ENCODE measurements at places on chromosomes 5 and 9. TPM values are rescaled to one million over a fixed set of nuclear protein-coding genes. Genes with fewer than 3 reads are reported as not detected.

The GPR150 gene
- total RNA-seq = 0.64 TPM

GRCh38 chr9:114613087-114613486, 2.0 kb downstream of the TMEM268 start:
- no peaks in the 10 kb centered on the region for H3K27me3 ChIP-seq
- peaks cover 16% of the 10 kb centered on the region for H3K36me3 ChIP-seq
- peak; percentile 36 for DNase-seq
- H3K4me3 ChIP-seq = peak overlapping the region; percentile 79
- H3K4me1 ChIP-seq = peaks cover 57% of the 10 kb centered on the region
- peak overlapping the region; percentile 82 for H3K27ac ChIP-seq

- H3K27ac ChIP-seq = no peak overlapping the region
- peaks cover 14% of the 10 kb centered on the region for H3K36me3 ChIP-seq
- H3K4me1 ChIP-seq = peaks cover 42% of the 10 kb centered on the region
- H3K4me3 ChIP-seq = no peak overlapping the region
- no peaks in the 10 kb centered on the region for H3K27me3 ChIP-seq
These were observed 116.1 kb upstream of the IL6ST start for GRCh38 chr5:56110646-56111403.

- H3K36me3 ChIP-seq = no peaks in the 10 kb centered on the region
- peaks cover 34% of the 10 kb centered on the region for H3K4me1 ChIP-seq
- no peak overlapping the region for H3K27ac ChIP-seq
- H3K27me3 ChIP-seq = no peaks in the 10 kb centered on the region
These were observed 67.1 kb upstream of the SSBP2 start for GRCh38 chr5:81817980-81818379.

- peak; percentile 72 for DNase-seq
- no peaks in the 10 kb centered on the region for H3K27me3 ChIP-seq
- peaks cover 13% of the 10 kb centered on the region for H3K4me1 ChIP-seq
- H3K4me3 ChIP-seq = no peak overlapping the region
These were observed 5.0 kb downstream of the IL3 start for GRCh38 chr5:132065351-132065937.

DNA sequence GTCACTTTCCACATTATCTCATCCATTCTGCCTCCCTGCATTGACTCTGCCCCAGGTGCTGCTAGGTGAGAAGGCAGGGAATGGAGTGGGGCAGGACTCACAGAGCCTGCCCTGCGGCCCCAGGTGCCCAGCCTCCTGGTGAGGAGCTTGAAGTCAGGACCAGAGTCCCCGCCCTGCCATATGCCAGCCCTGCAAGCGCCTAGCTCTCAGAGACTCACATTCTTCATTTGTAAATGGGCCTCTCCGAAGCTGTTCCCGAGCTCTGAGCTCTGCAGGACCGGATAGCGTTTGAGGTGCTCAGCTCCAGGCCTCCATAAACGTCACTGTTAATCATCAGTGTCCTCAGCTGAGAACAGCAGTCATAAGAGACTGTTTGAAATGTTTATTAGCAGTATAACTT, 75.1 kb upstream of the STXBP1 start:
- no peak overlapping the region for H3K27ac ChIP-seq
- no peak for DNase-seq
- H3K27me3 ChIP-seq = no peaks in the 10 kb centered on the region
- H3K4me3 ChIP-seq = no peak overlapping the region
- H3K36me3 ChIP-seq = no peaks in the 10 kb centered on the region

GRCh38 chr5:6080930-6081726, 297.2 kb downstream of the MED10 start:
- no peaks in the 10 kb centered on the region for H3K36me3 ChIP-seq
- no peak for DNase-seq
- H3K27me3 ChIP-seq = no peaks in the 10 kb centered on the region

DNA sequence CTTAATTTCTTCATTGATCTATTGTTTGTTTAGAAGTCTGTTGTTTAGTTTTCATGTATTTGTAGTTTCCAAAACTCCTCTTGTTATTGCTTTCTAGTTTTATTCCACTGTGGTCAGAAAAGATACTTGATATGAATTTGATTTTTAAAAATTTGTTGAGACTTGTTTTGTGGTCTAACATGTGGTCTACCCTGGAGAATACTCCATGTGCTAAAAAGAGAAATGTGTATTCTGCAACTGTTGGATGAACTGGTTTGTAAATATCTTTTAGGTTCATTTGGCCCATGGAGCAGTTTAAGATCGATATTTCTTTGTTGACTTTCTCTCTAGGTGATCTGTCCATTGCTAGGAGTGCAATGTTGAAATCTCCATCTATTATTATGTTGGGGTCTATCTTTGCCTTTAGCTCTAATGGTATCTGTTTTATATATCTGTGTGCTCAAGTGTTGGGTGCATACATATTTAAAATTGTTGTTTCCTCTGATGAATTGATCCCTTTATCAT, 150.6 kb upstream of the ATP10B start:
- DNase-seq = no peak
- no peaks in the 10 kb centered on the region for H3K4me1 ChIP-seq
- no peaks in the 10 kb centered on the region for H3K36me3 ChIP-seq
- H3K4me3 ChIP-seq = no peak overlapping the region
- no peaks in the 10 kb centered on the region for H3K27me3 ChIP-seq

The INSL4 gene
- total RNA-seq = not detected

DNA sequence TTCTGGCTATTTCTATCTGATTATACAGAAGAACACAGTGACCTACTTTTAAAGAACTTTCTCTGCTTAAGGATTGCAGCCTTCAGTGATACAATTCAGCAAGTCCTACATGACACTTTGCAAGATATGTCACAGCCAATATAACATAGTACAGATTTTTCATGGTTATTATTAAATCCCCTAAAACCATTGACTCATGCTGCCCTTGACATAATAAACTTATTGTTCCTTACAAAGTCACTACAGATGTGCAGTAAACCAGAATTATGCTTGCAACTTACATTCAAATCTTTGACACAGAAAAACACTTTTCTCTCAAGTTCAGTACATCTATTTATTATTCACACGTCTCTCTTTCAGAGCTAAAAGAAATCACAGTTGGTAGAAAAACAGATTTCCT, 1136.3 kb upstream of the ACO1 start:
- no peak for DNase-seq
- H3K4me3 ChIP-seq = no peak overlapping the region

- H3K27ac ChIP-seq = no peak overlapping the region
- H3K36me3 ChIP-seq = no peaks in the 10 kb centered on the region
- peaks cover 8% of the 10 kb centered on the region for H3K27me3 ChIP-seq
- DNase-seq = no peak
- H3K4me3 ChIP-seq = no peak overlapping the region
- peaks cover 20% of the 10 kb centered on the region for H3K4me1 ChIP-seq
These were observed 40.9 kb downstream of the NACC2 start for GRCh38 chr9:136054146-136054545.

The SLC34A1 gene
- not detected for total RNA-seq

The SYNPO gene
- 0.14 TPM for total RNA-seq

DNA sequence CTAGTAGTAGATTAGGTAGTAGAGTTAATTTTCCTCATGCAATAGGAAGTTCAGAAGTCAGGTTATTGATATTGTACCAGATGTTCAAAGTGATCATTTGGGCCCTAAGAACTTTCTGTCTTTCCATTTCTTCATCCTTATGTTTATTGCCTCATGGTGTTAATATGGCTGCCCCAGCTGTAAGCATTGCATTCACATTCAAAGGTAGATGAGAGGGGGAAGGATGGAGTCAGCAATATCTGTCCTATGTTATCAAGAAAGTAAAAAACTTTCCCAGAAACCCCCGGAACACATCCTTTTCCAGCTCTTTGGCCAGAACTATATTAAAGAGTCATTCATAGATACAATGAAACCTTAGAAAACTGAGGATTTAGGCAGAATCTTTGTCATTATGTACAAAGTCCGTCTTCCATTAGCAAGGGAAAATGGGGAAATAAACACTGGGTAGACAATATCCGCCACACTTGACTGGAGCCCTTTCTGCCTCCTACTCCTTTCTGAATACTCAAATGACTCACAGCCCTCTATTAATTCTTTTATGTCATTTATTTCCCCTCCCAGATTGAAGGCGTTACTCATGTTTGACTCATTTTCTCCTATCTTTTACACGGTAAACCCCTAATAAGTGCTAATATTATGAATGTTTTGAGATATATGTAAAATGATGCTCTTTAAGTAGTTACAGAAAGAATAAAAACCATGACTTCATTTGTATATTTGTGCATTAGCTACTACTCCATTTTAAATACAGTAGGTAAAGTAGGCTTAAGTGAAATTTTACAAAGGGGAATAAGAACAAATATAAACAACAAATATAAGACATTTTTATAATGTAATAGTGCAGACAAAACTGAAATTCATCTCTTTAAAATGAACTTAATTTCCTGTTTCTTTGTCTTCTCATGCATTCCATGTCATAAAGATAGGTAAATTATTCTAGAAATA, 127.6 kb downstream of the SLF1 start:
- no peak for DNase-seq
- no peak overlapping the region for H3K27ac ChIP-seq
- peaks cover 9% of the 10 kb centered on the region for H3K4me1 ChIP-seq
- no peaks in the 10 kb centered on the region for H3K36me3 ChIP-seq
- peaks cover 8% of the 10 kb centered on the region for H3K27me3 ChIP-seq
- no peak overlapping the region for H3K4me3 ChIP-seq

The TMEM232 gene
- total RNA-seq = 0.31 TPM

The PDE6A gene
- total RNA-seq = not detected

DNA sequence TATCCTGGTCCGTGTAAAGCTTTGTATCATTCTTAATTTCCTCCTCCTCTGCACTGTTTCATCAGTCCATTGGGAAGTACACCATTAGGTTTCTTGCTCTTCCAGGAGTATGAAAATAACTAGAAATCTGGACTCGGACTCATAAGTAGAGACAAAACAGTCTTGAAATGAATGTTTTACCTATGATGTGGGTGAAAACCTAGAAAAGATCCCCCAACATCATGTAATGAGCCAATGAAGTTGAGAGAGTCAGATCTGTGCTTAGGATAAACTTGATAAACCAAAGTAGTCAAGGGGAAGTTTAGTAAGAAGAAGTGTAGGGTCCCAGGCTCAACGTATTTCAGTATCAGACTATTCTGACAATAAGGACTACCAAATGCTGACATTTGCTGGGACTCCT, 25.2 kb downstream of the ZNF366 start:
- H3K27ac ChIP-seq = no peak overlapping the region
- H3K4me1 ChIP-seq = no peaks in the 10 kb centered on the region
- no peak for DNase-seq
- H3K27me3 ChIP-seq = peaks cover 18% of the 10 kb centered on the region
- no peaks in the 10 kb centered on the region for H3K36me3 ChIP-seq

DNA sequence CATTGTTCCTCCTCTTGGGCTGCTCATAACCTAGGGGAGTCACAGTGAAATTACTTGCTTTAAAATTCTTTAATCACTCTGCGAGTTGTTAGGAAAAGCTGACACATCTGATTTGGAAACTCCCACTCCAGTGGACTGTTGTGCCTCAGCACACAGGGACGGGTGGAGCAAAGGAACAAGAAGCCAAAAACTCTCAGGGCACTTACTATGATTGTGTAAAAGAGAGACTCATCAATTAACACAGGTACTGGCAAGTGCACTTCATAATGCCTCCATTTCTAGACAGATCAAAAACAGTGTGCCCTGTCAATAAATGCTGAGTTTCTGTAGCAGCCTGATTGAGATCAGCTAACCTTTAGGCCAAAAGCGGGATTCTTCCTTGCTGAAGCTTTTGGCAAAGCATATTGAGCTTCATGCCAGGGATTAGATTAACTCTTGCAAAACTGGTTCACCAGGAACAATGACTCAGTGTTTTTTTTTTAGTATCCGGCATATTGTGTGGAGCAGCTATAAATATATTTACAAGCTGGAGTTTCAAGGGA, 55.9 kb downstream of the TMC1 start:
- H3K27ac ChIP-seq = no peak overlapping the region
- H3K36me3 ChIP-seq = no peaks in the 10 kb centered on the region
- DNase-seq = no peak
- H3K4me1 ChIP-seq = peaks cover 6% of the 10 kb centered on the region

DNA sequence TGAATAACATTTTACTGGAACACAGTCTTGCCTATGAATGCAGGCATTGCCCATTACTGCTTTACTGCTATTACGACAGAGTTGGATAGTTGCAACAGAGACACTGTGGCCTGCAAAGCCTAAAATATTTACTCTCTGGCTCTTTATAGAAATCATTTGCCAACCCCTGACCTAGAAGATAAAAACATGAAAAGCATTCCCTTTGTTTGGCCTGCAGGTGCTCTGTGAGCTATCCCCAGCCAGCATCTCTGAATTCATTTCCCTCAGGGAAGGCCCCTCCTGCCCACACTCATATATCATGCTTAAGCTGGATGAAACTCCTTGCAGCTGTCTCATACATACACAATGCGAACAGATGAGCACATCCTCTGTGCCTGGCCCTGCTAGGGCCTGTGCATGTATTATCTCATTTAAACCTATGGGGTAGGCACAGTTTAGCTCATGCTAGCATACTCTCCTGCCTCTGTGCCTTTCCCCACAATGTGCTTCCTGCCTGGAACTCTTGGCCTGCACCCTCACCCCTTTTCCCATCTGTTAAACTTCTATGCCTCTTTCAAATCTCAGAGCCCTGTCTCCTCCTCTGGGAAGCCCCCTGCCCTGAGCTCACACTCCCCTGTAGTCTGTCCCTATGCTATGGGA, 193.1 kb downstream of the PAX5 start:
- no peak overlapping the region for H3K4me3 ChIP-seq
- DNase-seq = no peak
